ENCODE measurements at places on chromosomes 7 and 10. TPM values are rescaled to one million over a fixed set of nuclear protein-coding genes. Genes with fewer than 3 reads are reported as not detected.

GRCh38 chr10:66550351-66550750 is 375.5 kb upstream of the LRRTM3 start:
- no peak overlapping the region for H3K27ac ChIP-seq
- H3K36me3 ChIP-seq = no peaks in the 10 kb centered on the region
- DNase-seq = no peak
- H3K27me3 ChIP-seq = no peaks in the 10 kb centered on the region
- no peaks in the 10 kb centered on the region for H3K4me1 ChIP-seq

GRCh38 chr10:101818872-101819633 is 809 bp upstream of the OGA start:
- peak overlapping the region; percentile 99 for H3K27ac ChIP-seq
- peaks cover 34% of the 10 kb centered on the region for H3K4me1 ChIP-seq
- peak; percentile 49 for DNase-seq
- H3K27me3 ChIP-seq = no peaks in the 10 kb centered on the region
- H3K4me3 ChIP-seq = peak overlapping the region; percentile 89

The CPA1 gene
- not detected for total RNA-seq

The GRM8 gene
- 4.9 TPM for total RNA-seq

DNA sequence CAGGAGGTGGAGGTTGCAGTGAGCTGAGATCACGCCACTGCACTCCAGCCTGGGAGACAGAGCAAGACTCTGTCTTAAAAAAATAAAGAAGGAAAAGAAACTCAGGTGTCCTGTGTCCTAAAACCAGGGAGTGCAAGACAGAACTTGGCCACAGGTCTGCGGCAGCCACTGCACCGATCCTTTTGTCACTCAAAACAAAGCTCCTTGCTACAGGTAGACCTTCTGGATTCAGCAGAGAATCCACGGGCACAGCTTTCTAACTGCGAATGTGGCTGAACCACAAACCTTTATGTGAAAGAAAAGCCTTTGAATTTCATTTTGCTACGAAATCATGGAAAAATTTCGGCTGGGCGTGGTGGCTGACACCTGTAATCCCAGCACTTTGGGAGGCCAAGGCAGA is 634.9 kb downstream of the CALN1 start:
- no peaks in the 10 kb centered on the region for H3K36me3 ChIP-seq
- no peaks in the 10 kb centered on the region for H3K27me3 ChIP-seq
- H3K4me1 ChIP-seq = no peaks in the 10 kb centered on the region
- no peak overlapping the region for H3K27ac ChIP-seq

The MOGAT3 gene
- 44.8 TPM for total RNA-seq

GRCh38 chr7:140326116-140326928 is 72.0 kb downstream of the SLC37A3 start:
- no peak overlapping the region for H3K4me3 ChIP-seq
- peaks cover 39% of the 10 kb centered on the region for H3K4me1 ChIP-seq
- DNase-seq = peak; percentile 84
- H3K36me3 ChIP-seq = no peaks in the 10 kb centered on the region
- peak overlapping the region; percentile 85 for H3K27ac ChIP-seq

The AKR1C8 gene
- not detected for total RNA-seq
